CD4-positive, alpha-beta T cell treated with Interleukin-10 for 1 hour (primary cell): ENCODE measurements at places on chromosomes 1 and 21.

DNA sequence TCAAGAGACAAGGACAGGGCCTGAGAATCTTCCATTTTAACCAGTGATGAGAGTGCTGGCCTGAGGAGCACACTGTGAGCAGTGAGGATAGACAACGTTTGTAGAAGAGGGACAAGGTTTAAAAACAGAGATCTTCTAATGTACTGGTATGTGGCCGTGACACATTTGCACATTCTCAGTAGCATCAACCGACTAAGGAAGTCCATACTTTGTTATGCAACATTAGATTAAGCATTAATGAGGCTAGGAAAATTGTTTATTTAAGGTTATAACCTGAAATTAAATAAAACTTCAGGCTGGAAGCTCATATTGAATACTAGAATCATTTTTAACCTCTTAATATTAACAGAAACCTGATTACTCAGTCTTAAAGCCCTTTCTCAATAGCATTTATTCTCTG is 99.0 kb downstream of the SLC45A1 start:
- no peak for DNase-seq

GRCh38 chr1:24107462-24108138 is 4.3 kb downstream of the MYOM3 start:
- no peak for DNase-seq

DNA sequence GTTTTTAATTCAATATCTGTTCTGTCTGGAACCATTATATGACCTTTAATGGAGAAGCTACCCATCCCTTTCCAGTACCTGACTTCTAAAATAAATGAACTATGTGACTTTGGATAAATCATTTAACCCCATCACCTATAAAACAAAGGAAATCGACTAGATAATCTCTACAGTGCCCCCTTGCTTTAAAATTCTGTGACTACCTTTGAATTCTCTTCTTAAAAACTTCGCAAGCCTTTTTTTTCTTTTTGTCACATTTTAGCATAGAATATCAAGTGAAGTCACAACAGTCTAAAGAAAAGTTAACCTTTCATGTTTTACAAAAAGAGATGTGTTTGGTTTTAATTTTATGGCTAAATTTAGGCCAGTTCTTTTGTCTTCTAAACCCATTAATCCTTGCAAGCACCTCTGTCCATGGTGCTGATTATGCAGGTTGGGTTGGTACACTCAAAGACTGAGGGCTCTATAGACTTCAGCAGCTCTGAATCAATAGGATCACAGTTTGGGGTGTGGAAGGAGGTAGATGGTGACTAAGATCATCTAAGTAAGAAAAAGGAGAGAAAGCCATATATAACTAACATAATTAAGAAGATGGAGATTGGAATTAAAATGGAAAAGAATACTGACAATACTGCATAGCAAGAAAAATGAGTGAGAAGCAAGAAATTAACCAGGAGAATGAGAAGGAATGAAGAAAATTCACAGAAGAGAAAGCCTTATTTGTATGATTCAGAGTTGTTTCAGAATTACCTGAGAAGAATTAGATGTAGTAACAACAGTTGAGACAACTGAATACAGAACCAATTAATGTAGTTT is 59.2 kb downstream of the TBX15 start:
- DNase-seq: no peak

- DNase-seq: peak; percentile 50
Observed at GRCh38 chr1:197521118-197521739, 253.2 kb downstream of the CRB1 start.

- no peak for DNase-seq
Observed at GRCh38 chr1:22582661-22583635, 19.7 kb downstream of the EPHA8 start.

- no peak for DNase-seq
Observed at GRCh38 chr1:68328490-68328889, 96.2 kb upstream of the WLS start.
